ENCODE measurements at places on chromosomes 5 and 9. TPM values are rescaled to one million over a fixed set of nuclear protein-coding genes. Genes with fewer than 3 reads are reported as not detected.

Gene PDE4D
- total RNA-seq, result 106 TPM

Gene SOHLH1
- total RNA-seq, result not detected

Gene FBP2
- total RNA-seq, result not detected

Gene PMPCA
- total RNA-seq, result 30.8 TPM

Gene DBH
- total RNA-seq, result not detected

Gene FYB1
- total RNA-seq, result 10.1 TPM

DNA sequence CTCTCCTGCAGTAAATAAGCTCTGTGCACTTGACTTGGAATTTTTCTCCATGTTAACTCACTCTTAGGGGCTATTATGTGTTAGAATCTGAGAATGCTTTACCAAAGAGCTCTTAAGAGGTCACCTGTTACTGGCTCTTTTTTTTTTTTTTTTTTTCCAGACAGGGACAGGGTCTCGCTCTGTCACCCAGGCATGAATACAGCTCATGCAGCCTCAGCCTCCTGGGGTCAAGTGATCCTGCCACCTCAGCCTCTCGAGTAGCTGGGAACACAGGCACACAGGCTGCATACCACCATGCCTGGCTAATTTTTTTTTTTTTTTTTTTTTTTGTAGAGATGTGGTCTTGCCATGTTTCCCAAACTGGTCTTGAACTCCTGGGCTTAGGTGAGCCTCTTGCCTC is 22.1 kb downstream of the HMGXB3 start:
- no peak for DNase-seq

DNA sequence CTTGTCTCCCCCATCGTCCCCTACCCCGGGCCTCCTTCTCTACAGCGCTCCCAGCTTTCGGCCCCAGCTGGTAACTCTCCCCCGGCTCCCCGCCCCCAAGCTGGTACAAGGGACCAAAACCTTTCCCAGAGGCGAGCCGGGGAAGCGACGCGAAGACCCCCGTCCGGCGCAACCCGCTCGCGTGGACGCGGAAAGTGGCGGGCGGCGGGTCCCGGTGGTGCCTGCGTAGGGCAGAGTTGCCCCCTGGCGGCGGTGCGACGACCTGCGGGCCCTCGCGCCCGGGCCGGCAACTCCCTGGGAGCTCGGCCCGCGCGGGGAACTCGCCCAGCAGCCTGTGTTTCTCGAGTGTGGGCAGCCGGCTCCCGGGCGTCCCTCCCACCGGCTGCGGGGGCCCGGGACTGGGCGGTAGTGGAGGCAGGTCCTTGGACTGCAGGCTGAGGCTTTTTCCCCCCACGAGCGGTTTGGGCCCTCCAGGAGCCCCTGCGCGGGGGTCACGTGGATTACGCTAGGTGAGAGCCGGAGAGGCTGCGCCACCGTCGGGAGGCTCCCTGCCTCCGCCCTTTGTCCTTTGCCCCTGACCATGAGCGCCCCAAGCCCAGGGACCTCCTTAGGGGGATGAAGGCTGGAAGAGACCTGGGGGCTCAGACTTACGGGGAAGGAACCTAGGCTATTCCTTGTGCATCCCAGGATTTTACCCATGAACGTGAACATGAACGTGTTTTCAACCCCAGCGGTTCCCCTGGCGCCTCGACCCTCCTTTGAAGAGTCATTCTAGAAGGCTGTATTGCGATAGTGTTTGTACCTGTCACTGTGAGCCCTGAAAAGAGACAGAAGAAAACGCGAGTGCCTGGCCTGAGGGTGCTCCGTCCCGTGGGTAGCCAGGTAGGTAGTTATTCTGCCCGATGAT is 2.9 kb upstream of the FOXD1 start:
- DNase-seq, result peak; percentile 93

DNA sequence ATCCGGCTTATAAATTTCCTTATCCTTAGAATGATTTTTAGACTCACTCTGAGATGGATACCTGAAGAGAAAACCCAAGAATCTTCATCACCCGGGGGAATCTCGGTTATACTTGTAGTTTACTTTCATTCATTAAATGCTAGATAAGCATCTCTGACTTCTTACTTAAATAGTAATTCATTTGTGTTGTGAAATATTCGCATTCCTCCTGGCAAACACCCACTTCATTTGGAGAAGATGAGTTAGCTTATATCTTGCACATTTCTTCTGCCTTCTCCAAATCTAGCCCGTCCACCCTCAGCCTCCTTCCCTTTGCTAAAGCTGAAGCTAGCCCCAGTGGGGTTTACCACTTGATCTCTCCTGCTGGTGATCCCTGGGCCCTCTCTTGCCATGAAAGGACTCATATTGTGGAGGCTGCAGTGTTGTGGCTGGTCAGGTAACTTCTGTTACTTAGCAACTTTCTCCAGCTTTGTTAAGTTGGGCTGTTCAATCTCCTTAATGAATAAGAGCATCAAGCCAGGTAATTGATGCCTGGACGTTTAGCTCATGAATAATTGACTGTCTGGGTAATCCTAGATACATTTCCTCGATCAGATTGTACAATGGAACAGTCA is 11.3 kb upstream of the POU4F3 start:
- DNase-seq, result no peak
